ENCODE measurements at places on chromosomes 13 and 19. TPM values are rescaled to one million over a fixed set of nuclear protein-coding genes. Genes with fewer than 3 reads are reported as not detected.

GRCh38 chr19:43774103-43774939, 6.5 kb downstream of the KCNN4 start:
- no peak overlapping the region for H3K27ac ChIP-seq
- no peaks in the 10 kb centered on the region for H3K27me3 ChIP-seq
- no peak overlapping the region for H3K4me3 ChIP-seq

- no peak for DNase-seq
- H3K4me3 ChIP-seq: no peak overlapping the region
- H3K36me3 ChIP-seq: no peaks in the 10 kb centered on the region
- H3K27ac ChIP-seq: no peak overlapping the region
- peaks cover 6% of the 10 kb centered on the region for H3K27me3 ChIP-seq
Observed at GRCh38 chr19:15210323-15210781, 9.6 kb upstream of the NOTCH3 start.

KLK6 gene
- polyA plus RNA-seq: not detected

DNA sequence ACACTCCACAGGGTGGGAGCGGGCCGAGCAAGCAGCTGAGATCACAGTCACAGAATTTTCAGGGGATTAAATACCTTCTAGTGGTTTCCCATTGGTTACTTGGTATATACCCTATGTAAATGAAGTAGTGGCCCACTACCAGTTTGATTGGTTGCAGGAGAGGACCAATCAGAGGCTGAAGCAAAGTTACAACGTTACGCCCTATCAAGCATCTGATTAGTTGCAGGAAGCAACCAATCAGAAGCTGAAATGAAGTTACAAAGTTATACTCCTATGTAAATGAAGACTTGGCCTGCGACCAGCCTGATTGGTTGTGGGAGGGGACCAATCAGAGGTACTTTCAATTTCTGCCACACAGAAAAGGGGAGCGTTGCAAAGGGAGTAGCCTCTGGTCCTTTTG, 474.0 kb downstream of the COG6 start:
- peaks cover 47% of the 10 kb centered on the region for H3K4me1 ChIP-seq
- no peak overlapping the region for H3K4me3 ChIP-seq
- DNase-seq: no peak

- no peaks in the 10 kb centered on the region for H3K27me3 ChIP-seq
- no peak overlapping the region for H3K4me3 ChIP-seq
- H3K36me3 ChIP-seq: no peaks in the 10 kb centered on the region
- DNase-seq: no peak
Observed at GRCh38 chr13:99870541-99870940, 101.0 kb downstream of the ZIC5 start.

DNA sequence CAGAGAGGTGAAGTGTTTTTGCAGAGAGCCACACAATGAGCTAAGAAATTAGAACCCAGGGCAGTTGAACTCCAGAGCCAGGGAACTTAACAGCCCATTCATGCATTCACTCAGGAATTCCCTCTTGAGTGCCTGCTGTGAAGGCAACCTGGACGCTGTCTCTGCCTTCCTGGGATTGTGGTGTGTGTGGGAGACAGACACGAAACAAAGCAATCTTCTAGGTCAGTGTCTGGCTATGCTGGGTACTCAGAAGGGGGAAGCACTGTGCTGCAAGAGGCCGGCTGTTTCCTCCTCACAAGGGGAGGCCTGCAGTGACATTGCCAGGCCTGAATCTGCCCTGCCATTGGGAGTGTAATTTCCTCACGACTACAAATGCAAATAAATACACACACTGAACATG, 9.7 kb downstream of the BCKDHA start:
- DNase-seq: no peak
- H3K27ac ChIP-seq: no peak overlapping the region
- peaks cover 6% of the 10 kb centered on the region for H3K4me1 ChIP-seq
- peaks cover 18% of the 10 kb centered on the region for H3K36me3 ChIP-seq
- H3K4me3 ChIP-seq: no peak overlapping the region

PSG11 gene
- polyA plus RNA-seq: not detected

DNA sequence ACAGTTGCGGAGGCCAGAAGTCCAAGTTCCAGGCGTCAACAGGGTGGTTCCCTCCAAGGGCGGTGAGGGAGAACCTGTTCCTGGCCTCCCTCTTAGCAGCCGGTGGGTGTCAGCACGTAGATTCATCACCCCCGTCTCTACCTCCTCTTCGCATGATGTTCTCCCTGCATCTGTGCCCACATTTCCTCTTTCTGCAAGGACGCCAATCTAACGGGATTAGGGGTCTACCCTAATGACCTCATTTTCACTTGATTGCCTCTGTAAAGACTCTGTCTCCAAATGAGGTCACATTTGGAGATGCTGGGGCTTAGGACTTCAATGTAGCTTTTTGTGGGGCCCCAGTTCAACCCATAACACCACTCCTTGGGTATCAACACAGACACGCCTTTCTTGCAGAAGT, 38.5 kb downstream of the DPF1 start:
- DNase-seq: no peak
- no peaks in the 10 kb centered on the region for H3K27me3 ChIP-seq
- no peak overlapping the region for H3K27ac ChIP-seq
- no peak overlapping the region for H3K4me3 ChIP-seq
- no peaks in the 10 kb centered on the region for H3K4me1 ChIP-seq

- no peaks in the 10 kb centered on the region for H3K4me1 ChIP-seq
- DNase-seq: no peak
- H3K4me3 ChIP-seq: no peak overlapping the region
- H3K27me3 ChIP-seq: no peaks in the 10 kb centered on the region
- H3K36me3 ChIP-seq: no peaks in the 10 kb centered on the region
- no peak overlapping the region for H3K27ac ChIP-seq
Observed at GRCh38 chr13:97780486-97780885, 173.0 kb upstream of the IPO5 start.

DNA sequence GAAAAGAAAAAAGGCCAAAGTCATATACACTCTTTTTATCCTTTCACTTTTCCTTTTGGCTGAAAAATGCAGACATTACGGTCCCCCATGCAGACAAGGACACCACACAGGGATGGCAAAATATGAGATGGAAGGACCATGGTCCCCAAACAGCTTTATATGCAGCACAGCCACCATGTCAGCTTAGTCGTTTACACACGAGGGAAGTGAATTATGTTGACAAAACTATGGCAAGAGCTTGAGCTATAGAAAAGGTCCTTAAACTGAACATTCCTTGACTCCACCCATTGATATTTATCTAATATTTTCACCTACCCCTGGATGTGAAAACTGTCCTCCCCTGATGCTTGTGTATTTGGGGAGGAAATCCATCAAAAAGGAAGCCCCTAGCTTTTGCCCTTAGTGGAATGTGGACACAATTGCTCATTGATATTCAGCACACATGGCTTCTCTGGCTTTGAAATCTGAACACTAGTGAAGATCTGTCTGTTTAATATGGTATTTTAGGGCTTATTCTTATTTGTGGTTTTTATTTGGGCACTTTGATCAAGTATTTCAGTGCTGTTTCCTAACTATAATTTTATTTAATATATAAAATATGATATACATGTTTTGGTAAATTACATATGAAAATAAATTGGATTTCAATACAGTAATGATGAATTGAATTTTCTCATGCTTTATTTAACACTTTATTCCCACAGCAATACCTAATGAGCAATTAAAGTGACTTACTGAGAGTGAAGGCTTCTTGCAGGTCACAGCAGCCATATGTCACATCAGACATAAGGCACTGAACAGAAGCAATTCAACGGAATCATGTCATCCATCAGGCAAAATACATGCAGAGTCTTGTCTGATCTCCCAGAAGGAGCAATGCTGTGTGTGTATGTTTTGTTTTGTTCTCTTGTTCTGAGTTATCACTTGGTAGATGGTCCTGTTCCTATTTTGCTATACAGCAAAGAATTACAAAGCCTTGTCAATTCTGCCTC, 6.8 kb upstream of the GTF2F2 start:
- H3K27ac ChIP-seq: no peak overlapping the region
- H3K36me3 ChIP-seq: no peaks in the 10 kb centered on the region
- DNase-seq: no peak

SLC8A2 gene
- polyA plus RNA-seq: not detected

DNA sequence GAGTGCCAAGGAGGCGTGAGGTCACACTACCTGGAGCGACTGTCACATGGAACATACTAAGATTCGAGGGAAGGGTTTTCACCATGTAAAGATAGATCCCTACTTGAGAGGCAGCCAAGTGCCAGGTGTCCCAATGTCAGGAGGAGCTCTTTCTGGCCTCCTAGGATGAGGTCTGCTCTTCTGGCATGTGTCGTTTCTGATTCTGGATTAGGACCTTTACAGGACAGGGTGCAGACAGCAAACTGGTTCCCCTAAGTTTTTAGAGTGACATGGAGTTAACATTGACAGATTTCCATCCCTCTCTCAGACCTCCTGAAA, 75.3 kb downstream of the ZNF536 start:
- H3K27ac ChIP-seq: no peak overlapping the region
- DNase-seq: no peak
- H3K4me1 ChIP-seq: no peaks in the 10 kb centered on the region
- H3K36me3 ChIP-seq: no peaks in the 10 kb centered on the region
- H3K27me3 ChIP-seq: no peaks in the 10 kb centered on the region

GRCh38 chr19:38833092-38833425, 1.5 kb upstream of the ECH1 start:
- no peak overlapping the region for H3K27ac ChIP-seq
- peaks cover 18% of the 10 kb centered on the region for H3K4me1 ChIP-seq
- H3K4me3 ChIP-seq: no peak overlapping the region

GRCh38 chr13:110412132-110412914, 105.2 kb downstream of the COL4A2 start:
- DNase-seq: peak; percentile 63
- H3K4me1 ChIP-seq: no peaks in the 10 kb centered on the region
- no peak overlapping the region for H3K27ac ChIP-seq
- H3K27me3 ChIP-seq: peaks cover 8% of the 10 kb centered on the region

DNA sequence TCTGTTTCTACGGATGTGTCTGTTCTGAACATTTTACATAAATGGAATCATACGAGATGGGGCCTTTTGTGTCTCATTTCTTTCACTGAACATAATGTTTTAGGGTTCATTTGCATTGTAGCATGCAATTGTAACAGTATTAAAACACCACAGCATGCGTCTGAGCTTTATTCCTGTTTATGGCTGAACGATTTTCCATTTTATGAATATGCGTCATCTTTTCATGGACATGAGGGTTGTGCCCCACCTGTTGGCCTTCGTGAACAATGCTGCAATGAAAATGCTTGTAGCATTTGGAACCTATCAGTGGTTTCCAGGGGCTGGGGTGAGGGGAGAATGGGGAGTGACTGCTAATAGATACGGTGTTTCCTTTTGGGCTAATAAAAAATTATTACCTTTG, 5.1 kb downstream of the OR10H1 start:
- no peak overlapping the region for H3K27ac ChIP-seq
- DNase-seq: no peak
- H3K36me3 ChIP-seq: no peaks in the 10 kb centered on the region
- H3K4me1 ChIP-seq: no peaks in the 10 kb centered on the region
- peaks cover 24% of the 10 kb centered on the region for H3K27me3 ChIP-seq

All from B cell (primary cell).